ENCODE measurements at places on chromosomes 4 and X. TPM values are rescaled to one million over a fixed set of nuclear protein-coding genes. Genes with fewer than 3 reads are reported as not detected.
A peak's percentile ranks its signal among the peaks of the same experiment; 100 is the strongest.

GRCh38 chr4:141636771-141637460 lies 533 bp downstream of the IL15 start:
- H3K4me3 ChIP-seq = peak overlapping the region; percentile 81
- peak; percentile 3 for DNase-seq
- H3K27me3 ChIP-seq = no peaks in the 10 kb centered on the region
- H3K4me1 ChIP-seq = peaks cover 11% of the 10 kb centered on the region
- H3K36me3 ChIP-seq = no peaks in the 10 kb centered on the region

DNA sequence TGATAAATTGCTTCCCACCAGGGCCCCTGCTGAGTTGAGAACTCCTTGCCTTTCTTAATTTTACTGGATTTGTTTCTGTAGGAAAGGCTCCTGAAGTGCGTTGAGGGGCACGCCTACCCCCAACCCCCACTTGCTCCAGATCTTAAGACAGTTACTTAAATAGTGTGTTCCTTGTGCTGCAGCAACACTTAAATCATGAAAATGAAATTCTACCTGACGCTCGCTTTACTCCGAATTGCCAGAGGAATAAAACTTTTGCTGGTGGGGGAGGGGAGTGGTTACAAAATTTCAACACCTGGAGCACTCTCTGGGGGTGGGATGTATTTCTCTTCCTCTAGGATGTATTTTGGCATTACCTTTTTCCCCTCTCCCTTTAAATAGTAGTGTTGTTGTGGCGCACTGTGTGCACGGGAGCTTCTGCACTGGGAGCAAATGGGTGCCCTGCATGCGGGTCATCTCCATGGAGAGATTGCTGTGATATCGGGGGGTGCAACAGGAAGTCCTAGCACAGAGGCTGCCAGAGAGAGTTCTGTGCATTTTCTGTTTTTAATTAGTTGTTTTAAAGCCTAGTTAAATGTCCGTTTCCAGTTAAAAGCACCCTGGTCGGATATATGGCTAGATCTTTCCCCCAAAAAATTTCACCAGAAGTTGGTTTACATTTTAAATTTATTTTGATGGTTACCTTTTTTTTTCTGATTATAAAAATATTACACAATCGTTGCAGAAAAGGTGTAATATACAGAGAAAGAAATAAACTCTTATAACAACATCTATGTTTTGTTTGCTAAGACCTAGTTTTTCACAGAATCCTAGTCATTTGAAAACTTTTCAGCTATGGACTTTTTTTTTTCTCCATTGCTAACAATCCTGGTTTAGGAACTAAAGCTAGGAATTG lies 207.7 kb downstream of the SOWAHB start:
- peak overlapping the region; percentile 88 for H3K27ac ChIP-seq
- no peaks in the 10 kb centered on the region for H3K36me3 ChIP-seq
- no peak for DNase-seq

DNA sequence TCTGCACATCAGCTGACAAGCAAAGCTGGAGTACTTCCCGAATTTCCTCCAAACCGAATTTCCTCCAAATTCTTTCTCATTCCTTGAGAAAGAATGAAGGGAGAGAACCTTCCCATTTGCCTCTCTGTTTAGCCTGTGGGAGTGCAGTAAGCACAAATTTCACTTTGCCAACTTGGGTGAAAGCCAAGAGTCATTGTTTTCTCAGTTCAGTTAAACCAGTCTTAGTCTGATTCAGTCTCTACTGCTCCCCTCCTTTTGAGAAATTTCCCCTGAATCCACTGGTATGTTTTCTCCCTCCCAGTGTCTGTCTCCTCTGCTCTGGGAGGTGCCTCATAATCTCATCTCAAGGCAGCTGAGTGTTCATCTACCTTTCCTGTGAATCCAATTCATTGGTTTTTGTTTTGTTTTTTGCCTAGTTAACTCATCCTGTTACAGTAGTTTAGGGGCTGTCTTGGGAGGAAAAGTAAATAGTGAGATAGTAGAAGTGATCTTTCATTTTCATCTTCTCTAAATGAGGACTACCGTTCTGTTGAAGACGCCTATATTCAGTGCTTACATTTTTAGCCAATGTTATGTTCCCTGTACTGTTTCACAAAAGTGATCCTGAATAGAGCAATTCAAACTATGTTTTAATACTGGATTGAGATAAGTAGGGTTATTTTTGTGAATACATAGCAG lies 49.0 kb downstream of the SYTL5 start:
- H3K27me3 ChIP-seq = no peaks in the 10 kb centered on the region
- H3K4me3 ChIP-seq = no peak overlapping the region
- no peaks in the 10 kb centered on the region for H3K4me1 ChIP-seq
- H3K27ac ChIP-seq = no peak overlapping the region

NPY5R gene
- total RNA-seq = 5.3 TPM

DNA sequence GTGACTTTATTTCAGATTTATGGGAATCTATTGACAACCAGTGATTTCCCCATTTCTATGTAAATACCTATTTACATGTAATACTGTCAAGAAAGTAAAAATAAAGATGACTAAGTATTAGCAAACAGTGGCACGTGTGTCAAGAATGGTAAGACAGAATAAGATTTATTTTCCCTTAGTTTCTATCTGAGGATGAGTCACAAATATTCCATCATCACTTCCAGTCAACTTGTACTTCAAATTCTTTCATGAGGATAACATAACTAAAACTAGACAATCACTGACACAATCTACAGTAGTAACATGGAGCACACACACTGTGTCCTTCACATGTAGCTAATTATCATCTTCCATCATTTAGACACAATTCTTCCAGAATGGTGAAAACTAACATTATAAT lies 625.3 kb upstream of the PCDH7 start:
- DNase-seq = no peak
- no peaks in the 10 kb centered on the region for H3K4me1 ChIP-seq
- H3K4me3 ChIP-seq = no peak overlapping the region
- H3K27me3 ChIP-seq = no peaks in the 10 kb centered on the region

DNA sequence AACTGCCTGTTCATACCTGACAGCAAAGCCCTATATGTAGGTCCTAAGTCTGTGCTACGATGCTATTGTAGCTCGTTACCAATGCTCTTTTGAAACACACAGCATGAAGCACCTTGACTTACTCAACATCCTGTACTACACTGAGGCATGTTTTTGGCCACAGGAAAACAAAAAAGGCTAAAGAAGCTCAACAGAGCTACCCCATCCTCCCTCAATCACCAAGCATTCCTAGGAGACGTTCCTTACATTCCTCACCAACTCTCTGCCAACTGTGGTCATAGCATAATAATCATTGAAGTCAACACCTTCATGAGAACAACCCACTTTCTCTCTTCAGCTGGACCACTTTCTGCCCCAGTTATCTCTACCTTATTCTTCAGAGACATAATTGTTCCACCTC lies 73.7 kb upstream of the SLC25A43 start:
- H3K27me3 ChIP-seq = no peaks in the 10 kb centered on the region
- DNase-seq = no peak
- no peaks in the 10 kb centered on the region for H3K36me3 ChIP-seq
- H3K4me1 ChIP-seq = no peaks in the 10 kb centered on the region
- H3K27ac ChIP-seq = no peak overlapping the region

DNA sequence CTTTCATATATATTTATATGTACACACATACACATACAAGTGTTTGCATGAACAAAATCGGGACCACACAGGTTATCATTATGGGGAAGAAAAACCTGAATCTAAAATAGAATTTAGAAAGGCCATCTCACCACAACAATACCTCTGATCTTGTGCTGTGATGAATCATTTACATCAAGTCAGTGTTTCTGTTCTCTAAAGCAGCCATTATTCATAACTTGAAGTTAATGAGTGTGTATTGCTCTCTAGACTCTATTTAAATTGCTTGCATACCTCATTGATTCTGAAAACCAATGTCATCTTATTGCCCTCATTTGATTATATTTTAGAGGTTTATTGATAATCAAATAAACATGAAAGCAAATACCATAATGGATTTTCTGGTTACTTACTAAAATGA lies 71.6 kb downstream of the FAM114A1 start:
- no peak for DNase-seq
- H3K36me3 ChIP-seq = peaks cover 52% of the 10 kb centered on the region
- H3K4me3 ChIP-seq = no peak overlapping the region
- H3K27me3 ChIP-seq = no peaks in the 10 kb centered on the region

GRCh38 chr4:14379183-14379582 lies 623.1 kb upstream of the CPEB2 start:
- no peak for DNase-seq
- H3K27me3 ChIP-seq = no peaks in the 10 kb centered on the region
- no peaks in the 10 kb centered on the region for H3K4me1 ChIP-seq
- no peak overlapping the region for H3K27ac ChIP-seq

DMP1 gene
- total RNA-seq = not detected

DNA sequence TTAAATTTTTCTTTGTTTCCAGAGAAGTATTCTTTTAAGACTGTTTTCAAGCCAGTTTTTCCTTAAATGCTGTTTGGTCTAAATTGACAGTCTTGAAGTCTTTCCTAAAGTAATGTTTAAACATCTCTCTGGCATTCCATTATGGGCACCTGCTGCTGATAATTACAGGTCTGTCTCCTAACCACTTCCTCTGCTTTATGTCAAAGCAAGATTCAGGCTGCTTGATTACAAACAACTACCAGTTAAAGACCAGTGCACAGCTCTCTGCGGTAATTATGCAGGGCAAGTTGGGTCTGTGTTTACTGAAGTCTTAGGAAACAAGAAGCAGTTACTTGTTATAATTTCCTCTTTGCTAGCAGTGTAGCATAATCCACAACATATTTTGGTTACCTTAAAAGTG lies 17.6 kb downstream of the UNC5C start:
- H3K4me1 ChIP-seq = peaks cover 2% of the 10 kb centered on the region
- H3K4me3 ChIP-seq = no peak overlapping the region
- DNase-seq = no peak
- H3K27me3 ChIP-seq = no peaks in the 10 kb centered on the region
